ENCODE measurements at places on chromosomes 1 and 21. TPM values are rescaled to one million over a fixed set of nuclear protein-coding genes. Genes with fewer than 3 reads are reported as not detected.

The TEDDM1 gene
- not detected for total RNA-seq

The MMEL1 gene
- total RNA-seq: 3.7 TPM

The TMPRSS15 gene
- total RNA-seq: not detected

The NBPF3 gene
- total RNA-seq: 9.5 TPM

The FCAMR gene
- total RNA-seq: not detected

The KRTAP13-1 gene
- total RNA-seq: not detected

The NUP210L gene
- under 0.01 TPM for total RNA-seq

The FCRLA gene
- not detected for total RNA-seq

The CYP4Z1 gene
- 0.47 TPM for total RNA-seq
